GDM1 (cell line): ENCODE measurements at places on chromosomes 2 and 18.

DNA sequence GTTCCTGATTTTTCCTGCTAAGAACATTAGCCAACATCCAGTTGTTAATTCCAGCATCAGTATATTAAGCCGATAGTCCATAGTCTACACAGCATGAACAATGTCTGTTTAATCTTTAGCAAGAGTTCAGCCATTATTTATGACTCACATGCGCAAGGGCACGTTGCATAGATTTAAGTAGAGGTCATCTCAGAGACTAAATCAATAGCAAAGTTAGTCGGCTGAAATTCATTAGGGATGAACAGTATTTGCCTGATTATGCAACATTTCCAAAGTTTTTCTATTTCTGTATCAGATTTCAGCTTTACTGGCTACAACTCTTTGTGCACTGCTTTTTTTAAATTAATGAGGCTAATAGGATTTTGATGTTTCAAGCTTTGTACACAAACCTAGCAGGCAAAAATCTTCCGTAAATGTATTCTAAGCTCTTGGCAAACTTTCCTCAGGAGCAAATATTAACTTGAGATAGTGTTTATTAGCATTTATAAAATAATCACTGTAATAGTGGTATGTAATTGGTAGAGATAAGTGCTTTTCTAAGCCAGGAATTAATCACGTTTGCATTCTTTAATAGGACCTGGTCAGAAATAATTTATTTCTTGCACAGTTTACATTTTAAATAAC is 578.7 kb upstream of the ID2 start:
- DNase-seq: no peak

GRCh38 chr2:163465440-163465839 is 270.4 kb downstream of the FIGN start:
- no peak for DNase-seq

DNA sequence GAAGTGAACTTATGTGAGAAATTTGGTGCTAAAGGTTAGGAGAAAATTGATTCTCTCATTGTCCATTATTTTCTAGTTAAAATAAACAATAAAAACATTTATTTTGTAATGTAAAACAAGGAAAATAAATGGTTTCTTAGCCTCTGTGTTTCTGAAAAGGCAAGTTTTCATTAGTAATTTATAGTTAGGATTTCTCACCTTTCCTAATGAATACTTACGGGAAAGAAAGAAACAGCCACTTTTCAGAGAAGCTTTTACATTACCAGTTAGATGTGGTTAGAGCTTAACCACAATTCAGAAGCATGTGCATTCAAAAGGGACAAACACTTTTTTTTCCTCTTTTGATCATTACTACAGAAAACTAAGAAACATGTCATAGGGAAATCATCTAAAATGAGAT is 18.8 kb downstream of the NEMP2 start:
- no peak for DNase-seq

DNA sequence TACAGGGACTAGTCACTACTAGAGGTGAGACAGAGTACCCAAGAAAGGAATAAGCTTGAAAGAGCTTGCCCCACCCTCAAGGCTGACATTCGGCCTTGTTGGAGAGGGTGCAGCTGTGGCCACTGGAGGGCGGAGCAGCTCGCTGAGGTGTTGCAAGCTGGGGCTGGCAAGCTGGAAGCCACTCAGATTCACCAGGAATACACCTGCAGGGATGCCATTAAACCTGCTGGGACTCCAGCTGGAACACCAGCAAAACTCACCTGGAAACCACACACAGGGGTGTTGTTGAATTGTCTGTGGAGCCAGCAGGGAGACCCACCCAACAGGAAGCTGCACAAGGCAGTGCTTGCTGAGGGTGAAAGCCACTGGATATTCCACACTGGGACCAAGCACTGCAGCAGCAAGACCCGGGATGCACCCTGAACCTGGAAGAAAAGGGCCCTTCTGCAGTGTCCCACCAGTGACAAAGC is 26.1 kb downstream of the KCTD18 start:
- no peak for DNase-seq

DNA sequence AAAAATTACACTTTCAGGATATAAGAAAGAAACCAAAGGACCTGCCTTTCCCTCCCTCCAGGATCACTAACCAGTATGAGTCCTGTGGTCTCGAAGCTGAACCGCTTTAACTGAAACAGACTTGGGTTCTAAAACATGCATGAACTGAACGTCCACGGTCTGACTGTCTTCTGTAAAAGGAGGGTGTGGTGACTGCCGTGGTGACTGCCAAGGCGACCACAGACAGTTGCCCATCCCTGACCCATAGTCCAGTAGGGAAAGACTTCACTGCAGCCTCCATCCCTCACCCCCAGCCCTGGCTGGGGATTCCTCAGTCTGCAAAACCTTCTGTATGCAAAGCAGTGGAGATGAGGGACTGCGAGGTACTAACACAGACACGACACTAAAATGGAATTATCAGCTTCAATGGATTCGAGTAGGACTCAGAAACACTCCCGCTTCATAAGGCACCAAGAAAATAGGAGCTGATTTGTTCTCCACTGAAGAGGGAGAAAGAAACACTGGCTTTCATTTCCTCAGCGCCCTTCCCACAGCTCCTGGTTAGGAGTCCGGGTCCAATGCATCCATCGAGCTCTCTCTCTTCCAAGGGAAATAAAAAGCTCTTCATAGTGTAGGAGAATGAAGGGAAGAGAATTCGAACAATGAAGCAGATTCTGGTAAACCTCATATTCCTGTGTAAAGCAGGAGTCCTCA is 197.2 kb downstream of the HDAC4 start:
- no peak for DNase-seq

DNA sequence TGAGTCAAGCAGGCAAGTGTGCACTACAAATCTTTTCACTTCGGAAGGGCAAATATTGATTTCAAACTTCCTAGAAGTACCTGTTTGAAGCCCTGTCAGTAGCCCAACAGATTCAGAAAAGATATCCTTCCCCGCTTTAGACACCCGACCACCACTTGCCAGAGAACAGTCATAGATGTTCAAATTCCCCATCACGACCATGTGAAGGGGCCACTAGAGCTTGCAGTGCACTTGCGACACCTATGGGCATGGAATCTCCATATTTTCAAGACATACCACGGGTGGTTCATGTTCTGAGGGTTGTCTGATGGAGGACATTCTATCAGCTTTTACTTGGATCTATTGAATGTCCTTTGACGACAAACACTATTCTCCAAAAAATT is 23.8 kb downstream of the GNLY start:
- DNase-seq: no peak

DNA sequence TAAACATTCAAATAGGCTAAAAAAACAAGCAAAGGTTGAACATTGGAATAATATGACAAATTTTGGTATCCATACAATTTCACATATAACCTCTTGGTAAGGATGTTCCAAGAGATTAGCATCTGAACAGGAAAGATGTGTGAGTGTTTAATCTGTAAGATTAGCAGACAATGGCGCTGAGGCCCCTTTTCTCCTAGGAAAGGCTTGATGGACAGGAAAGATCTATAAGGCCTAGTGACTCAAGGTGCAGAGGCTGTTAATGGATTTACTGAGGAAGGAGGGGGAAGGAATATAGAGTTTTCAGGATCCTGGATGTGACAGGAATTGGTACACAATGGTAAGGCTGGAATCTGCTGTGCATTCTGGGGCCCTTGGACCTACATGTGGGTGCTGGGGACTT is 48.1 kb upstream of the SMAD2 start:
- no peak for DNase-seq

- no peak for DNase-seq
Observed at GRCh38 chr2:206201075-206201848, 41.6 kb downstream of the EEF1B2 start.

DNA sequence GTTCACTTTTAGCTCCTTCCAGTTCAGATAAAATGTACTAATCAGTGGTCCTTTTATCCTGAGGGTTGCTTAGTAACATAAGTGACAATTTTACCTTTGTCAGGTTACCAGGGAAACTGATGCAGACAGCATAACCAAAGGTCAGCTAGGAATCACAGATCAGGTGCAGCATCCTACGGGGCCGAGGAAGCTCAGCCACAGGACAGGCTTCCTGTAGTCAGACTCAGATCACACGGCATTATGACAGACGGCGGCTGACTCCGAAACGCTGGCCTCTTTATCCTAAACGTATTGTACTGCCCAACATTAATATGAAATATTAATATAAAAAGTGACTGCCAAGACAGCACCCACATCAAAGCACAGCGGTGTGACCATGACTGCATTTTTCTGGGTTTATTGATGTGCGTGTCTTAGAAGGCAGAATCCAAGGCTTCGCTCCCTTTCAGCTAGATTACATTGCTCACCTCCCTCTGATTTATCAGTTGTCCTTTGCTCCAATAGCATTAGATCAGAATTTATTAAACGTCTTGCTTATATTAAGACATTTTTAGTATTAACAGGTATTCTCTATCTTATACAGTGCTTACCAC is 444.5 kb downstream of the CMPK2 start:
- no peak for DNase-seq

GRCh38 chr18:41965634-41966255 is 10.7 kb downstream of the PIK3C3 start:
- no peak for DNase-seq

DNA sequence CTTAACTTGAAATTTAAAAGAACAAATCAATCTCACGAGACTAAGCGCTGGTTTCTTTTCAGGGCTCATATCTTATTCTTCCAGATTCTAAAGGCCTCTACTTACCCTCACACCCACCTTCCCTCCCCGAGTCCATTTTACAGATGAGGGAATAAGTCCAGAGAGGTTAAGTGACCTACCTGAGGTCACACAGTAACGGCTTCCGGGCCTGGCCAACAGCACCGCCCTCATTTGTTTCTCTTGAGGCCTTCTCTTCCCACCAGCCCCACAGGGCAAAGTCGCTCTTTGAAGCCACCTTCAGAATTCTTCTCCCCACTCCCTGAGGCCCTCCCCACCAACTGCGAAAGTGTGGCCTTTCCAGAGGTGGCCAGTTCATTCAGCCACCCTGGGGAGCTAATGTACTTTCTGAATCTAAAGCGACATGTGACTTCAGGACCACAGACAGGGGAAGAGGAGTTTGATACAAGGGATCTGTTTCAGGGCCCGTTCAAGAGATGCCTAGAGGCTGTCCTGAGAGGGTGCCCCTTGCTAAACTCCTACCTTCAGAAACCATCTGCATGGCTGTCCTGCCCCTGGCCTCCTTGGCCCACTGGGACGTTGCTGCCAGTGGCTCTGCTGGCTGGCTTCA is 275.3 kb downstream of the HAUS1 start:
- no peak for DNase-seq

DNA sequence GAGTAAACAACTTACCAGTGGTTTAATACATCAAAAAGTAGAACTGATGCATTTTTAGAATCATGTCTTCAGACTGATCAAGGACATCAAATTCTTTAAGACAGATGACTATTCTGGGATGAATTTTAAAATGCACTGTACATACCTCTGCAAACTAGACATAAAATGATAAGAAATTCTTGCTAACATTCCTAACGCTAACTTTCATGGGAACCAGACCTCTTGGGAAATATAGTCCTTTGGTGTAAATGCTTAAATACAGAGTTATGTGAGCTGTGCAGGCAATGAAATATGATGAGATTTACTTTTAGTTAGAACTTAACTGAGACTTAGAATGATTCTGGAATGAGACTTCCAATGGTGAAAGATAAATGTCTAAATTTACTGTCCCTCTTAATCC is 562.0 kb downstream of the NR4A2 start:
- DNase-seq: no peak

DNA sequence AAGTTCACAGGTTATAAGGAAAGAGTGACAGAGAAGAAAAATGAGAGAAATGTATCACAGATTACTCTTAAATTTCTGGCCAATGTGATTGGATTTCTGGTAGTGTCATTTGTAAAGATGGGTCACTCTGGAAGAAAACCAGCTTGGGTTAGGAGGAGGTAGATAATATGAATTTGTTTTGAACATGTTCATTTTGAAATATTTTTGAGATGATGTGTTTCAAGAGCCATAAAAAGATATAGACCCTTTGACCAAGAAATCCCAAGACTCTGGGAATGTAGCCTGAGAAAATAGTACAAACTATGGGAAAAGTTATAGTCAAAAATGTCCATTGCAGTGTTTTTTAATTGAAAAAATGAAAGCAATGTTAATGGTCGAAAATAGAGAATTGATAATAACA is 70.7 kb downstream of the CALCRL start:
- no peak for DNase-seq

DNA sequence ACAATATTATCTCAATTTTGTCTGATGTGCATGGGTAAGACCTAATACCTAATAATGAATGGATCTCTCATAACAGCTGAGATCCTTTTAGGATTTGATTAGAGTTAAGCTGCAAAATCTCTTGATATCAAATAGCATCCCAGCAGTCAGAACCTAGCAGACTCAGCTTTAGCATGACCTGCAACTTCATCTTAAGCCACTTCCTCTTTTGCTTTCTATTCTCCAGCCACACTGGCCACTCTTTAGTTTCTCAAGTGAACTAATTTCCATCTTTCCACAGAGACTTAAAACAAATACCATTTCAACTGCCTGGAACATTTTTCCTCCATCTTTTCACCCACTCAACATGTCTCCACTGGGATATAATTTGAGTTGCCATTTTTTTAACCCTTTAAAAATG is 1251.6 kb upstream of the ZEB2 start:
- no peak for DNase-seq

DNA sequence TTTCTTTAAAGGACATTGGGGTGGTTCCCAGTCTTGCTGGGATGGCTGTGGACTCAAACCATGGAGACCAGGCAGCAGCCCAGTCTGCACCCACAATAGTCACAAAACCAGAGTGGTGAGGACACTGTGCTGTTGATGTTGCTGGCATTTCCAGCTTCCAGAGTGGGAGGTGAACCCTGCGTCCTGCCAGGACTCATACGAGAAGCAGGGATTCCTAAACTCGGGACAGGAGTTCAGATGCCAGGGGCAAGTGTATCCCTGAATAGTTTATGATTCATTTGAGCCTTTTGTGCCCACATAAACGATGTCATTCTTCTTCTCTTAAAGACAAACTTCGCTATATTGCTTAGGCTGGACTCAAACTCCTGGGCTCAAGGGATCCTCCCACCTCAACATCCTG is 62.8 kb downstream of the TCF7L1 start:
- DNase-seq: no peak

GRCh38 chr2:136424112-136424511 is 306.2 kb upstream of the CXCR4 start:
- no peak for DNase-seq

DNA sequence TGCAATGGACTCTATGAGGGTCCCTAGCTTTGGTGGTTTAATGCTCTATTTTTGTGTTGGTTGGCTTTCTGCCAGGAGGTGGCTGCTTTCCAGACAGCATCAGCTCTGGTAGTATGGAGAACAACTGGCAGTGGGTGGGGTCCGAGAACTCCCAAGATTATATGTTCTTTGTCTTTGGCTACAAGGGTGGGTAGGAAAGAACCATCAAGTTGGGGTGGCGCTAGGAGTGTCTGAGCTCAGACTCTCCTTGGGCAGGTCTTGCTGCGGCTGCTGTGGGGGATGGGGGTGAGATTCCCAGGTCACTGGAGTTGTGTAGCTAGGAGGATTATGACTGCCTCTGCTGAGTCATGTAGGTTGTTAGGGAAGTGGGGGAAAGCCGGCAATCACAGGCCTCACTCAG is 976.1 kb upstream of the GYPC start:
- DNase-seq: no peak

GRCh38 chr2:171858397-171858958 is 35.6 kb downstream of the SLC25A12 start:
- no peak for DNase-seq
